ENCODE measurements at places on chromosomes 2 and 18.

- no peak for DNase-seq
- H3K27me3 ChIP-seq: no peaks in the 10 kb centered on the region
- no peak overlapping the region for H3K4me3 ChIP-seq
- H3K4me1 ChIP-seq: no peaks in the 10 kb centered on the region
- H3K27ac ChIP-seq: no peak overlapping the region
These were observed 51.6 kb upstream of the ZNF532 start for GRCh38 chr18:58813105-58813504.

GRCh38 chr2:27381577-27382181, 1.1 kb upstream of the ZNF513 start:
- peaks cover 9% of the 10 kb centered on the region for H3K27me3 ChIP-seq
- H3K27ac ChIP-seq: peak overlapping the region; percentile 100
- peaks cover 39% of the 10 kb centered on the region for H3K4me1 ChIP-seq
- no peak for DNase-seq
- H3K36me3 ChIP-seq: peaks cover 52% of the 10 kb centered on the region

GRCh38 chr18:26621161-26622026, 73.0 kb upstream of the KCTD1 start:
- peaks cover 21% of the 10 kb centered on the region for H3K4me1 ChIP-seq
- DNase-seq: peak; percentile 41
- H3K4me3 ChIP-seq: no peak overlapping the region
- peaks cover 39% of the 10 kb centered on the region for H3K36me3 ChIP-seq

GRCh38 chr2:219010162-219010756, 17.0 kb upstream of the CRYBA2 start:
- peaks cover 95% of the 10 kb centered on the region for H3K27me3 ChIP-seq
- H3K4me1 ChIP-seq: no peaks in the 10 kb centered on the region
- no peaks in the 10 kb centered on the region for H3K36me3 ChIP-seq
- no peak overlapping the region for H3K4me3 ChIP-seq

DNA sequence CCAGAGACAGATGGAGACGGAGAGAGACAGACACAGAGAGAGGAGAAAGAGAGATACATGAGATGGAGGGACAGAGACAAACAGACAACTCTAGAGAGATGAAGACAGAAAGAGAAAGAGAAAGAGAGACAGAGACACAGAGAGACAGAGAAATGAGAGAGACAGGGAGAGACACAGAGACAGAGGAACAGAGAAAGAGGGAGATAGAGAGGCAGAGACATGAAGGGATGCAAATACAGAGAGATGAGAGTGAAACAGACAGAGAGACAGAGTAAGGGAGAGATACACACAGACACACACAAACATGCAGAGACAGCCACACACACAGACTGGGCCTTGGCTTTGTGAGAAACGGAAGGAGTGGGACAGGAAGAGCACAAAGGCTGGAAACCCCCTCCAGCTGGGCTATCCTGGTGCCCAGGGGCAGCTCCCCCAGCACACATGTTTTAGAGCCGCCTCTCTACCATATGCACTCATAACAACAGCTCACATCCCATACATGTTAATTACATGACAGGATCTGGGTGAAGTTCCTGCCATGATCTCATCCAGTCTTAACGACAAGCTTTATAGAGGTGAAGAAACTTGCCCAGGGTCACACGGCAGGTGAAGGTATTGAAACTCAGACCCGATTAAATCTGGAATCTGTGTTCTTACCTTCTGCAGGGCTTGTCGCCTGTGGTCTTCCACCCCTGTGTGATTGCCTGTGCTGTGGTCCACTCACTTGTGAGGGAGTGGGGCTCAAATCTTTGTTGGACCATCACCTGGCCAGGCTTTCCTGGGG, 32.4 kb downstream of the IL18R1 start:
- H3K27ac ChIP-seq: no peak overlapping the region
- H3K27me3 ChIP-seq: peaks cover 3% of the 10 kb centered on the region
- no peak for DNase-seq
- H3K36me3 ChIP-seq: peaks cover 9% of the 10 kb centered on the region

DNA sequence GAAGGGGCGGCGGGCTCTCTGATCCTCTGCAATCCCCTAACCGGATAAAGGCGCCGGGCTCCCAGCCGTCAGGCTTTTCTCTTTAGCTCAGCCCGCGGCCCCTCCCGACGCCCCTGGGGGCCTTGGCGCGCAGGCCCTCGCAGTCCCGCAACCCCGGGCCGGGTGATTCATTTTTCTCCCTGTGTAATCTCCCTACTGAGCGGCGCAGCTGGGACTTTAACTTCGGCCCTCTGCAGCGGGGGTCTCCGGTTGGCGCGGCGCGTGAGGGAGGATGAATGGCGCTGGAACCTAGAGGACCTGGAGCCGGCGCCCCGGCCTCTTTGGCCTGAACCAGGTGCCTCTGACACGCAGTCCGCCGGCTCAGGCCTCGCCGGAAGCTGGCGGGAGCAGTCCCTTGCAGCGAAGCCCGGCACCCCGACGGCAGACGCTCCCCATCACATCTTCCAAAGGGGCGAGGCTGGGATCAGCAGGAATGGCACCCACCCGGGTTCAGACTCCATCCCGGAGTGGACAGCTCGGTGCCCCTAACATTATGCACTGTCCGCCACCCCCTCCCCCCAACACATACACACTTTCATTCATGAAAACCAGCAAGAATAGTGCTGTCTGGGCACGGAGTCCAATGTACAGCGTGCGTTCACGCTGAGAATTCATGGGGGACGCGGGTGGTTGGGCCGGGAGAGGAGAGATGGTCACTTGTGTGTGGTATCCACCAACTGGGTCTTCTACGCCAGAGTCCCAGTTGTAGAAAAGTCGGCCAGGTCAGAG, 1.2 kb downstream of the CNGA3 start:
- DNase-seq: peak; percentile 28
- no peaks in the 10 kb centered on the region for H3K36me3 ChIP-seq
- H3K27me3 ChIP-seq: peaks cover 100% of the 10 kb centered on the region
- peaks cover 5% of the 10 kb centered on the region for H3K4me1 ChIP-seq
- peak overlapping the region; percentile 48 for H3K4me3 ChIP-seq

DNA sequence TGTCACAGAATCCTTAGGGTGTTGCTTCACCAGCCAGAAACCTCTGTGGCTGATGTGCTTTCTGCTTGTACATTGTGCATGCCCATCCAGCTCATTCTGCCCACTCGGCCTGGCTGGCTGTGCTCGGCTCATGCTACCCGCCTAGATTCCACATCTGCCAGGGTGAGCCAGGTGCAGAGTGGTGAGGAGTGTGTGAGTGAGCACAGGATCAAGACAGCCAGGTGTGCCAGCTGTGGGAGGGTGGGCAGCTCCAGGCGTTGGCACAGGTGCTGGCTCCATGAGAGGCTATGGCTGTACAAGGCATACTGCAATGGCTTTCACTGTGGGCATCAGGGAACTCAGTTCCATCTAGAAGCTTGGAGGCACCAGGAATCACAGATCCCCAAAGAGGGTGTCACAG, 1321.8 kb upstream of the CRIM1 start:
- no peak overlapping the region for H3K4me3 ChIP-seq
- no peaks in the 10 kb centered on the region for H3K36me3 ChIP-seq
- no peak overlapping the region for H3K27ac ChIP-seq
- DNase-seq: no peak

GRCh38 chr2:155412598-155412997, 714.1 kb downstream of the KCNJ3 start:
- H3K27ac ChIP-seq: no peak overlapping the region
- H3K36me3 ChIP-seq: no peaks in the 10 kb centered on the region
- DNase-seq: no peak
- no peaks in the 10 kb centered on the region for H3K27me3 ChIP-seq
- H3K4me3 ChIP-seq: no peak overlapping the region
- H3K4me1 ChIP-seq: no peaks in the 10 kb centered on the region

DNA sequence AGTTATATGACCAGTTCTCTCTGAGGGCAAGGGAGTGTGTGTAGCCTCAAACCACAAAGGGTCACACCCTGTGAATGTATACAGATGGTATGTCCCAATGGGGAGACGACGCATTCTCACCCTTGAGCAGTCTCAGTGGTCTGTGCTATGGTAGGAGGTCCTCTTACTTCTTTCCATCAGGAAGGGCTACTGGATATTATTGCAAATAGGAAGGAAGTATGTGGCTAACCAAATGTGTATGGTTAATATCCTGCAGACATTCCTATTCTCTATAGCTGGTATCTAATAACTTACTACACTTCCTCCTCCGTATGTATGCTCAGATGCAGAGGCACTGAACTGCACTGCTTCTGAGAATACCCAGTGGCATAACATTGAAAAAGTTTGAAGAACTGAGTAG, 306.7 kb upstream of the CCDC68 start:
- H3K4me1 ChIP-seq: peaks cover 42% of the 10 kb centered on the region
- H3K27me3 ChIP-seq: no peaks in the 10 kb centered on the region
- no peak for DNase-seq
- no peak overlapping the region for H3K4me3 ChIP-seq
- no peak overlapping the region for H3K27ac ChIP-seq

DNA sequence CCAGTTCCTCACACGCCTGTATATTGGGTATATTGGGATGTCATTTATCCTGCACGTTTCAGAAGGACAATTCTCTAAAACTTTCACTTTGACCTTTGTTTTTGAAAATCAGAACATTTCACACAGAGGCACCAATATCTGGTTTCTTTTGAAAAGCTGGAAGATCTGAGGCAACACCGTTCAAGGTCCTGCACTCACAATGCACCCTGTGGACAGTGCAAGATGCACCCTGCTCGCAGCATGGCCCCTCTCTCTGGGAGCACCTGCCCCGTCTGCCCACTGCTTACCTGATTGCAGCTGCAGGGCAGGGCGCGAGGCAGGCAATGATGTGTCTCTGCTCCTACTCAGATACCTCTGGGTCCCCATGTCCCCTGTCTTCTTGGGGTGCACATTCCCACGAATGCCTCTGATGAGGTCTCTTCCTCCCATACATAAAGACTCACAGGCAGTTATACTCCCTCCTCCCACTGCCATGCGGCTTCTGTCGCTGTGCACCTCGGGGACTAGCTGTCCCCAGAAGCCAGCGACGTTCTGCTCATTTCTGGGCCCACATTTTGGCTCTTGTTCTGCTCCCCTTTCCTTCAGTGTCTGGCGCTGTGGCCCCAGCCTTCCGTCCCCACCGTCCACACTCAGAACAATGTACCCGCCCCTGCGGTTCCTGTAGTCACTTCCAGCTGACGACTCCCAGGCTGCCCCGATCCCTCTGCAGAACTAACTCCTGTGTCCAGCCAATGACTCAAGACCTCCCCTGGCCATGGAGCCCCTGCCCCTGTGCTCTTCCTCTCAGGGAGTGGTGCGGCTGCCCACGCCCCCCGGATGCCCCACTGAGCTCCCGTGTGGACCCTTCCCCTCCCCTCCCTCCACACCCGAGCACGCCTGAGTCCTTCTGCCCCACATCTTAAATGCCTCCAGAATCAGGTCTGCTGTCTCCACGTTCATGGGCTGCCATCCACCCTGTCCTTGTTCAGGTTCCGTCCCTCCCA, at the start of gene OR6B3:
Gene OR6B3 (minus strand): TSS at position 349 of the 983 bp plus-strand sequence.
- H3K27me3 ChIP-seq: peaks cover 92% of the 10 kb centered on the region
- H3K36me3 ChIP-seq: no peaks in the 10 kb centered on the region
- no peaks in the 10 kb centered on the region for H3K4me1 ChIP-seq
- H3K4me3 ChIP-seq: no peak within 1 kb of the TSS
- DNase-seq: no peak

- no peak overlapping the region for H3K4me3 ChIP-seq
- H3K36me3 ChIP-seq: no peaks in the 10 kb centered on the region
- H3K27me3 ChIP-seq: peaks cover 6% of the 10 kb centered on the region
- no peak for DNase-seq
- H3K27ac ChIP-seq: peak overlapping the region; percentile 34
These were observed 51.5 kb upstream of the CNGA3 start for GRCh38 chr2:98294711-98295110.

DNA sequence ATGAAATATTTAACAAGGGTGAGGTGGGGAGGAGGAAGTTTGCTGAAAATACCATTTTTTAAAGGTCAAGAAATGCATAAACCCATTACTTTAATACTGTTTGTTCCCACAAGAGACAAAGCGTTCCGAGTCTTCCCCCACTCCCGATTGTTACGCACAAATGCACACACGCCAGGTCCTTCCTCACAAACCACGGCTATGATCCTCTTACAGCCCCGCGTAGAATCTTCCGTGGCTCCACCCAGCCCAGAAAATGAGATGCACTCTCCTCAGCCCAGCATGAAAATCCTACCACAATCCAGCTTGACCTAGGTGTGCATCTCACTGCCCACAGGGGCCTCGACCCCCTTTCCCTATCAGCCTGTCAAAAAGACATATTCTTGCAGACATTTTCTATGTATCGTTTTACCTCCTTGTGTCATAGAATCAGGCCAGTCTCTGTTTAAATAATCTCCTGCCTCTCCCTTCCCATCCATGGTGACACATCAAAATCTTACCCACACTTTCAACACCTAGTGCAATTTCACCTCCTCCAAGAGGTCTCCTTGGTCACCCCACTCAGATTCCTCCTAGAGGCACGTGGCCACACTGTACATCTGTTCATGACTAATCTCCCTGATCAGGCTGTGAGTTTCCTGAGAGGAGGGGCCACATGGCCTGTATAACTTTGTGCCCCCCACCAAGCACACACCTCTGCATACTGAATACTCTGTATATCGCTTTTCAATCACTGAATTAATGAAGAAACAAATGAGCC, 491.0 kb upstream of the KLHL29 start:
- no peak overlapping the region for H3K27ac ChIP-seq
- H3K4me3 ChIP-seq: no peak overlapping the region
- H3K36me3 ChIP-seq: no peaks in the 10 kb centered on the region
- no peaks in the 10 kb centered on the region for H3K27me3 ChIP-seq

- no peaks in the 10 kb centered on the region for H3K36me3 ChIP-seq
- H3K4me1 ChIP-seq: peaks cover 12% of the 10 kb centered on the region
- no peak for DNase-seq
- no peak overlapping the region for H3K27ac ChIP-seq
- H3K27me3 ChIP-seq: peaks cover 17% of the 10 kb centered on the region
These were observed 39.4 kb downstream of the STEAP3 start for GRCh38 chr2:119263025-119263424.

- DNase-seq: no peak
- H3K27ac ChIP-seq: no peak overlapping the region
- peaks cover 78% of the 10 kb centered on the region for H3K27me3 ChIP-seq
- H3K4me3 ChIP-seq: peak overlapping the region; percentile 72
- no peaks in the 10 kb centered on the region for H3K36me3 ChIP-seq
These were observed 12.6 kb downstream of the NR4A2 start for GRCh38 chr2:156319811-156320485.

- H3K4me3 ChIP-seq: no peak overlapping the region
- DNase-seq: no peak
- no peaks in the 10 kb centered on the region for H3K27me3 ChIP-seq
- no peaks in the 10 kb centered on the region for H3K36me3 ChIP-seq
- no peaks in the 10 kb centered on the region for H3K4me1 ChIP-seq
- H3K27ac ChIP-seq: no peak overlapping the region
These were observed 14.7 kb upstream of the EPG5 start for GRCh38 chr18:45981821-45982220.
